Head of caudate nucleus (tissue), 42 donors: ENCODE measurements at places on chromosomes 5 and 9.

- peak; percentile 43 for DNase-seq
These were observed 111.1 kb downstream of the ARHGAP26 start for GRCh38 chr5:142881076-142881783.

DNA sequence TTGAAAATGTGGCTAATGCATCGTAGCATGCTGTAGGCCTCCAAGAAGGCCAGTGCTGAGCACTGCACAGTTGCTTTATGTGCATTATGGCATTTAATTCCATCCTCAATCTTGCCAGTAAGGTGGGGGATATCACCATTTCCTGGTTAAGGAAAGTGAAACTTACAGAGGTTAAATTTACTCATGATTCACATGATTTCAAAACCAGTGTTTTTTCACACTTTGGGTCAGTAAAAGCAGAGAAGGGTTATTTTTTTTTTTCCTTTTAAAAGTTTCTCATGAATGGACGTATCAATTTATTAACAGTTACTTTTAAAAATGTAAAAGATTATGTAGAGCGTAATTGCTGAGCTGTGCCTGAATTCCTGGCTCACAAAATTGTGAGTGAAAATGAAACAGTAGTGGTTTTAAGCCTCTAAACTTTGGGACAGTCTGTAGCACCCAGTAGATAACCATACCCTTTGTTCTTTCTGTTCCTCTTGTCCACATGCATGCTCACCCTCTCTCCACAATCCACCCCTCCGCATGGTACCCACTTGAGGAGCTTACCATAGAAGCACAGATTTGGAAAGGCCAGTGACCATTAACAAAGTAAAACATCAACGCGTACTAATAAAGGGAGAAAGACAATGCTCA lies 21.2 kb downstream of the MAST4 start:
- no peak for DNase-seq

- DNase-seq, result no peak
These were observed 96.8 kb downstream of the WNK2 start for GRCh38 chr9:93280661-93281259.

- no peak for DNase-seq
These were observed 9.8 kb downstream of the PIK3R1 start for GRCh38 chr5:68225188-68225910.

DNA sequence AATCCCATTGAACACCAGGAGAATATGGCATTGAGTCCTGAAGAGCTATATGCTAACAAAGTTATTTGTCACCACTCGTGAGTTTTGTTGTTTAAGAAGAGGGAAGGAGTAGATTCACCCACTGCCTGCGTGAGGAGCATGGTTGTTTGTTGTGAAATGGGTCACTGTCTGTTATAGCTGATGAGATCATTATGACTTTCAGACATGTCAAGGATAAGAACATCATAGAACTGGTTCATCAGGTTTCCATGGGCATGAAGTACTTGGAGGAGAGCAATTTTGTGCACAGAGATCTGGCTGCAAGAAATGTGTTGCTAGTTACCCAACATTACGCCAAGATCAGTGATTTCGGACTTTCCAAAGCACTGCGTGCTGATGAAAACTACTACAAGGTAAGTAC lies 76.9 kb downstream of the SYK start:
- no peak for DNase-seq

- DNase-seq, result no peak
These were observed 812 bp downstream of the CETN3 start for GRCh38 chr5:90408571-90409317.

GRCh38 chr5:139376364-139376763 lies 6.7 kb downstream of the SLC23A1 start:
- DNase-seq, result no peak

- no peak for DNase-seq
These were observed 22.0 kb downstream of the GNG10 start for GRCh38 chr9:111683392-111683791.

DNA sequence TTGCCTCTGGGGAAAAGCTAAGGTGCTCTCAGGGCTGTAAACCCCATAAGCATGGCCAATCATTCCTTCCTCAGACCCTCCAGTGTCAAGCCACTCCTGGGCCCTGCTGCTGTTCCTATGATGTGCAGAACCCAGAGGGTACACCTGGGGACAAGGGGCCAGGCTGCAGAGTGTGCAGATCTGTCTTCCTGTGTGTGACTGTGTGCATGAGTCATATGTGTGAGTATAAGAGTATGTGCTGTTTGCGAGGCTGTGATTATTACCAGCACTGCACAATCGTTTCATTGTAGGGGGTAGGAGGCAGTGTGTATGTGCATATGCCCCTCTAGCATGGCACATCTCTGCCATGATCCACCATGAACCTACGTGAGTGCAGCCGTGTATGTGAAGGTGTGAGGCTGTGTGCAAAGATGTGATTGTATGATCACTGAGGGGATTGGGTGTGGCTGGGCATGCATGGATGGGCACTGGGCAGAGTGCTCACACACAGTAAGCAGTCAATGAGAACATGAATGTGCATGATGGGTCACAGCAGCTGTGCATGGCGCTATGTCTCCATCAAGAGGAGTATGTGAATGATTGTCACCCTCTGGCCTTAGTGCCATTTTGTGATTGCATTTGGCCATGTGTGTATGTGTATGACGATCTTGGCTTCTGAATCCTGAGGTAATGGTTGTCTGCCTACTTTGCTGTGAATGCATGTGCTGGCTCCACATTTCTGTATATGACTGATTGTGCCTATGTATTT lies 2.4 kb upstream of the OR1K1 start:
- DNase-seq, result no peak

- no peak for DNase-seq
These were observed 18.9 kb downstream of the APBA1 start for GRCh38 chr9:69653261-69653660.

DNA sequence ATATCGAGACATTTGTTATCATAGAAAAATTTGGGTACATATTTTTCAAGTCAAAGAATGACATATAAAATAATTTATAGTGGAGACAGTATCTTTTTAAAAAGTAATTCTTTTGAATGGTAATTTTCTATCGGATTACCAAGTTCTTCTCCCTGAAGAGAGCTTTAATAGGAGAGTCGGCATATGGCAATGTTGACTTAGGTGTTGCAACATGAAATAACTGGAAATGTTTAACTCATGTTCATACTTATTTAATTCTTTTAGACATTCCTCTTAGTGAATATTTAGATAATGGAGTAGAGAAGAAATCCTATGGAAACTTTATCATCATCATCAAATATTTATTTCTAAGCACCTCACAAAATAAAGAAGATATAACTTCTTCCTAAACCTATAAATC lies 118.2 kb upstream of the CTNND2 start:
- DNase-seq, result no peak

DNA sequence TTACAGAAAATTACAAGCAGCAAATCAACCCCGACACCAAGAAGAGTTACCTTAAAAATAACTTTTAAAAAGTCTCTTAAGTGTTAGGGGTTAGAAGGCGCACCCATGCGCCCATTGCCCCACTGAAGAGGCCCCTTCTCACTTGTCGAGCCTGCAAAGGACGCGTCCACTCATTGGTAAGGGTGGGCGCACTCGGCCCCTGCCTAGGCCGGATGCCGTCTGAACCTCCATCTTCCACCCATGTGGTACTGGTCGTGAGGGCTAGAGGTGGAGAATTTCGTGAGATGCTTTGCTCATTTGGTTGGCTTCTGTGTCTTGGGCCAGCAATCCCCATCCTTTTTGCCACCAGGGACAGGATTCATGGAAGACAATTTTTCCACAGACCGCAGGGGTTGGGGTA lies 27.5 kb upstream of the LRRC14B start:
- DNase-seq, result no peak

DNA sequence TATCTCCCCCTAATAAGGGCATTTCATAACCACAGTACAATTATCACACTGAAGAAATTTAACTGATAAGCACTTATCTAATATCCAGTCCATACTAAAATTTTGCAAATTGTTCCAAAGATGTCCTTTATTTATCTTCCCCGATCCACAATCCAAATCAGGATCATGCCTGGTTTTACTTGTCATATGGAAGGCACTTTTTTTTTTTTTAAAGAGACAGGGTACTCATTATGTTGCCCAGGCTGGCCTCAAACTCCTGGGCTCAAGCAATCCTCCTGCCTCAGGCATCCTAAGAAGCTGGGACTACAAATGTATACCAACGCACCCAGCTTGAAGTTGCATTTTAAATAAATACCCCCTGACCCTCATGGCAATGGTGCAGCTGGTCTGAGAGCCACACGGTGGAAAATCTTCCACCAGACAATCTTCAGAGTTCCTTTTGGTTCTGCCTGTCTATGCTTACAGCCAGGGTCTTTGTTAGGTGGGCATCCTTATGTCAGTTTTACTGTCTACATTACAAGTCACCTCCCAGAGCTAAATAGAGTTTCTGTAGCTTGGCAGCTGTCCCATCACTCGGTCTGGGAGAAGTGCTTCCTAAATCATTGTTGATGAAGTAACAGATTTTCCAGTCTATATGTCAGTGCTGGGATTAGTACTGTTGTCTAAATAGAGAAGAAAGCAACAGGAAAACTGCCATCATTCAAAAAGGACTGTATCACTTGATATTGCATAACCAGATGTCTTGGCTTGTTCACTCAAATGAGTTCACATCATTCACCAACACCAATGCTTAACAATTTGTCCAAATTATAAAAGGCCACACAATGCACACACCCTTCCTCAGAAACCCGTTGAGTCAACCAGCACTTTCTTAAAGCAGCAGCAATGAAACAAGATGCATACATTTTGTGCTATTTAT lies 26.4 kb downstream of the PTPN3 start:
- DNase-seq, result no peak

GRCh38 chr9:131366761-131367401 lies 27.0 kb upstream of the PRRC2B start:
- DNase-seq, result no peak

DNA sequence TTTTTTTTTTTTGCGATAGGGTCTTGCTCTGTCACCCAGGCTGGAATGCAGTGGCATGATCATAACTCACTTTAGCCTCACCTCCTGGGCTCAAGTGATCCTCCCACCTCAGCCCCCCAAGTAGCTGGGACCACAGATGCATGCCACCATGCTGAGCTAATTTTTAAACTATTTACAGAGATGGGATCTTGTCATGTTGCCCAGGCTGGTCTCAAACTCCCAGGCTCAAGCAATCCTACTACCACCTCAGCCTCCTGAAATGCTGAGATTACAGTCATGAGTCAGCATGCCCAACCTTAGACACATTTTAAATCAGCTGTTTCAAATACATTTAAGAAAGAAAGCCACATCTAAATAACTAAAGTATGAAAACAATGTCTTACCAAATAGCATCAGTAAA lies 439.0 kb downstream of the EBF1 start:
- no peak for DNase-seq

DNA sequence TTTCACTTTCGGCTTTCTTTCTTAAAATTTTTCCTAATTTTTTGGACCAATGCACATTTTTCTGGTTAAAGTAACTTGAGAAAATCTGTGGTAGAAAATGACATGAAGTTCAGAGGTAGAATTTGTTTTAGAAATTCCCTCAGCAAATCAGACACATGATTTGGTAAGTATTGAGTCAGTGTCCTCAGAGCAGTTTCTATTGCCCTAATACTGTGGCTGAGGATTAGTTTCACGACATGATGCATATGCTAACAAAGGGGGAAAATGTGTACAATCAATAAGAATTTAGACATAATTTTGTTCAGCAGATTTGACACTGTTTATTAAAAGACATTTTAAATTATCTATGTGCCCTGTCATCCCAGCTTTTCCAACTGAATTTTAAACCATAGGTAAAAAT lies 56.2 kb upstream of the GCNT4 start:
- DNase-seq, result no peak

GRCh38 chr9:27108981-27109541 lies at the start of gene TEK:
TEK (plus strand) TSS chr9:27109225; CDS start chr9:27109591, 366 bp downstream.
- DNase-seq, result no peak

- DNase-seq, result peak; percentile 13
These were observed 700 bp downstream of the CDO1 start for GRCh38 chr5:115815693-115816225.

GRCh38 chr5:30324083-30324482 lies 869.4 kb upstream of the CDH6 start:
- no peak for DNase-seq

DNA sequence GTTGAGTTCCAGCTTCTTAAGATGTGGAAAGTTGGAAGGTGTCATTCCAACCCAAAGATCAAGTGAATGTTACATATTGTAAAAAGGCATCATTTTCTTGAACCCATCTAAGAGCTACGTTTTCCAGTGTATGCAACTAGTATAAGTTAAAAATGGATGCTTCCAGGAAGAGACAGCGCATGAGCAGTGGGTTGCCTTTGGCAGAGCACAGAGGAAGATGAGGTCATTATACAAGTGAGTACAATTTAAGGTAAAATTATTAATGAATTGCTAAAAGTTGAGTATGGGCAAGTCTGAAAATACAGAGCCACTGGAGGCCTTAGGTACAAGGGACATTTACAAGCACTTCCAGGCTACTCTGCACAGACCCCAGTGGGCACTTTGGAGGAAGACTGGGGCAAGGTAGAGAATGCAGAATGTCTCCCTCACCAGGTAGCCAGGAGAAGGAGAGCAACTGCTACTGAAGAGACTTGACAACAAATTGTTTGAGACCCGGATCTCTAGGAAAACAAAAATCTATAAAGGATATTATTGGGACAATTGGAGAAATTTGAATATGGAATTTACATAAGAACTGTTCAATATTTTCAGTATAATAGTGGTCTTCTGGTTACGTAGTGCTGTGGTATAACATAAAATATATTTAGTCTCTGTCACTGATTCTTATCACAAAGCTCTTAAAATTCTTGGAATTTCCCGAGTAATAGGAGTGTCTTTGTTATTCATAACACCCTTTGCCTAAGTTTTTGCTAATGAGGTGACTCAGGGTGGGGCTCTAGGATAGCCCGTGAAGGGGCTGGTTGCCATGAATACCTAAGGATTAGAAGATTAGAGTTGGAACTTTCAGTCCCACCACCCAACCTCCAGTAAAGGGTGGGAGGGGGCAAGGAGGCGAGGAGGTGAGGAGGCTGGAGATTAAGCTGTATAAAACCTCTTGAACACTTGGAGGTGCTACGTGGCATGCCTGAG lies 129.9 kb upstream of the FER start:
- DNase-seq, result no peak

- no peak for DNase-seq
These were observed 22.2 kb upstream of the CTSL start for GRCh38 chr9:87703636-87704276.

DNA sequence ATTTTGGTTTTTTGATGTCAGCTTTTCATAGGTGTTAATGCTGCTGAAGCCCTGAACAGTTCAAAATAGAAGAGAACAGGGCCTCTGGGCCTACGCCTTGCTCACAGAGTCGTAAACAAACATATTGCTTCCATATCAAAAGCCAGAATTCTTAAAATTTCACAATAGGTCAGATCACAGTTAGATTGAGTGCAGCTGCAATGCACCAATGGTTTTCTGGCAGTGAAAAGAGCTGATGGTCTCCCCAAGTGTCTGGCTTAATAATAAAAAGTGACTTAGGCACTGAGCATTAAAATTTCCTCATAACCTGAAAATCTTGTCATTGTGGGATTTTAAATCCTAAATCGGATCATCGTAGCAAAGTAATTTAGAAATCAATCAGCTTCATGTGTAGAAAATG lies 493.0 kb downstream of the CAAP1 start:
- no peak for DNase-seq

GRCh38 chr9:136058084-136058483 lies 37.0 kb downstream of the NACC2 start:
- DNase-seq, result no peak

GRCh38 chr9:131275332-131276093 lies 797 bp downstream of the FAM78A start:
- no peak for DNase-seq

- DNase-seq, result no peak
These were observed 19.0 kb upstream of the PHYHD1 start for GRCh38 chr9:128901822-128902221.

GRCh38 chr9:138122676-138123075 lies 245.1 kb downstream of the CACNA1B start:
- no peak for DNase-seq
